Activated CD4-positive, alpha-beta T cell treated with anti-CD3 and anti-CD28 coated beads, Interleukin-2, Interleukin-4, amounts not matched to agents 100 ng/mL and 50 ng/mL, durations not matched to agents 16 hours and 8 hours (primary cell): ENCODE measurements at places on chromosomes 1 and 21.

- no peak for DNase-seq
Measured at GRCh38 chr1:87053446-87053845, 139.0 kb downstream of the HS2ST1 start.

DNA sequence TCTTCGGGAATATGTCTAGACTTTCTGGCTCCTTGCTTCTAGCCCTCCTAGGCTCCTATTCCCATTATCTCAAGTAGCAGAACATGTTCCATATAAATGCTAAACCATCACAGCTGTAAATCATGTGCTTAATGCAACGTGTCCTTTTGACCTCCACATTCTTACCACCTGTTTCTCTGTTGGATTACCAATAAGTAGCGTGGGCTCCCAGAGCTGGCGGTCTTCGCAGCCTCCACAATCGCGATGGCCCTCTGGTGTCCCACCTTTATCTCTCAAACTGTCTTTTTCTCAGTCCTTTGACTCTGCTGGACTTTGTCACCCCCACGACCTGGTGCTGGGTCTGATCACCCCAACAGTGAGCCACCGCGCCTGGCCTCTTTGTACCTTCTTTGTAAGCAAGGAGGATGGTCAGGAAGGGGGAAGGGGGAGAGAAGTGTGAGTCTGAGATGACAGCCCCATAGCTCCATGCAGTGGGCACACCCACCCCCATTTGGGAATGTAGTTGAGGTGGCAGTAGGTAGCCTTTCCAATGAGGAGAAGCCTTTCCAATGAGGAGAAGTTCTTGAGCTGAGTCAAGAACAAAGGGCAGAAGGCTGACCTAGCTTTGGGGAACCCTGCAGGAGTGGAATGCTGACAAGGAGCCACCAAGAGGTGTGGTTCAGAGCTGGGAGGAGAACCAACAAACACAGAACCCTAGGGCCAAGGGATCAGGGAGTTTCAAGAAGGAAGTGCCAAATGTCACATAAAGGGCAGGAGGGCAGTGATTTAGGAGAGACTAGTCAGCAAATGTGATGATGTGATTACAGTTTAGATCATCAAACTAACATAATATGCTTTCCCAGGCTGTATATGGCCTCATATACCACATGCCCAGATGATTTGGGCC lies 14.2 kb downstream of the TRAF5 start:
- no peak for DNase-seq

DNA sequence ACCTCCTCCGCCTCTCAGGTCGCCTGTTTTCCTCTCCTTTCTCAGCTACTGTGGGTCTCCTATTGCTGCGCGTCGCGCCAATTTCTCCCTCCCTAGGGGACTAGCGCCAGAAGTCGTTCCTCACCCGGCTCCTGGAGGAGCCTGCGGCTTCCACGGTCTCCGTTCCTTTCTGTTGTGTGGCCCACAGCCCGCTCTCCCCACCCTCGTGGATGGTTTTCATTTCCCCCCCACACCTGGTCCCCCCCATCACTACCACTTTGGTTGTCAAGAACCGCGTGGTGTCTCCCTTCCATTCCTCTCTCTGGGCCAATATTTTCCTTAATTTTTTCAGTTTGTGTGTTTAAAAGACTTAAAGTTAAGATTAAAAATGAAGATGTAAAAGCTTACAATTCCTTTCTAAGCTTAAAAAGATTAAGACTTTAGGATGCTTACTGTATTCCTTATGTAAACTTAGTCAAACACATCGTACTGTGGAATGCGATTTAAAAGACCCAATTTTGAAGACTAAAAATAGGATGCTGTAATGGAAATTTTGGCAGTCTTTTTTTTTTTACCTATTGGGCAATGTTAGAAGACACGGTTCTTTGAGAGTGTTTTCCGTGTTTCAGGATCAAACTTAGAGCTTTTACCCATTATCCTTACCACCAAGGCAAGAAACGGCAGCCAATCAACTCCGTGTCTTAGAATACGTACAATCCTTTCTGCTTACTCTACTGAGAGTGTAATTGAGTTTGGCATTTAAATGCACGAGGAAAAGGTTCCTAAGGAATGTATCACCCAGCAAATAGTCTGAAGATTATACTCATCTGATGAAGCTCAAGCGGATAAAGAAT lies 773 bp downstream of the CNST start:
- peak; percentile 35 for DNase-seq

- no peak for DNase-seq
Measured at GRCh38 chr1:28143496-28144202, 32.8 kb downstream of the PTAFR start.

- DNase-seq = peak; percentile 49
Measured at GRCh38 chr1:236416165-236416564, 22.1 kb downstream of the EDARADD start.

DNA sequence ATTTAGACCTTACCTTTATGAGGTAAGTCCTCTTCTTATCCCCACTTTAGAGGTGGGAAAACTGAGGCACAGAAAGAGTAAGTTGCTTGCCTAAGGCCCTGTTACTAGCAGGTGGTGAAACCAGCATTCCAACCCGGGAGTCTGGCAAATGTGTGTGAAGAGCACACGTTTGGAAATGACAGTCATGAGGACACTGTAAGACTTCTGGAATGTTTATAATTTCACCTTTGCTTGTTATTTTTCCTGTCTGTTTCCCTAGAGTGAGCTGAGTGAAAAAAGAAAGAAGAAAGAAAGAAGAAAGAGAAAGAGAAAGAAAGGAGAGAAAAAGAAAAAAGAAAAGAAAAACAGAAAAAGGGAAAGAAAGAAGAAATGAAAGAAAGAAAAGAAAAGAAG lies 21.2 kb upstream of the LGALS8 start:
- DNase-seq = no peak

DNA sequence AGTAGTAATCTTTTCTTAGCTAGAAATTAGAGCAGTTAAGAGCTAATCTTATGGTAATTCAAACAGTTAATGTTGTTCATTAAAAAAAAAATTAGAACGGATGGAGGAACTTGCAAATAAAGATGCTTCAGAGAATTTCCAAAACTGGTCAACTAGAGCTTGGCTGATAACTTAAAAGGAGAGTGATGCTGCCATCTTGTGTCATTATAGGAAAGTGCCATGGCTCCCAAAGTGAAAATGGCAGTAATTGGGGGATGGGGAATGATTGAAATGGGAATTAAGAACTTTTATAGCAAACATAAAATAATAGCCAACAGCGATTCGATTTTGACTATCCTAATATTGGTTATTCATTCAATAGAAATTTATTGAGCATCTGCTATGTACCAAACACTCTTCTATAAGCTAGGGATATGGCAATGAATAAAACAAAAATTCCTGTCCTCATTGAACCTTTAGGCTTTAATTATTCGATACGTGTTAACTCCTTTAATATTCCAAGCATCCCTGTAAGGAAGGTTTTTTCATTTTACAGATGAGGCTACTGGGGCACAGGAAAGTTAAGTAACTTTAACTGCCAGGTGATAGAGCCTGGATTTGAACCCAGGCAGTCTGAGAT lies 5.7 kb upstream of the PLPP3 start:
- peak; percentile 27 for DNase-seq

GRCh38 chr1:186283374-186283773 lies 91.7 kb downstream of the TPR start:
- no peak for DNase-seq

GRCh38 chr1:233097546-233097945 lies 147.1 kb downstream of the NTPCR start:
- peak; percentile 33 for DNase-seq

DNA sequence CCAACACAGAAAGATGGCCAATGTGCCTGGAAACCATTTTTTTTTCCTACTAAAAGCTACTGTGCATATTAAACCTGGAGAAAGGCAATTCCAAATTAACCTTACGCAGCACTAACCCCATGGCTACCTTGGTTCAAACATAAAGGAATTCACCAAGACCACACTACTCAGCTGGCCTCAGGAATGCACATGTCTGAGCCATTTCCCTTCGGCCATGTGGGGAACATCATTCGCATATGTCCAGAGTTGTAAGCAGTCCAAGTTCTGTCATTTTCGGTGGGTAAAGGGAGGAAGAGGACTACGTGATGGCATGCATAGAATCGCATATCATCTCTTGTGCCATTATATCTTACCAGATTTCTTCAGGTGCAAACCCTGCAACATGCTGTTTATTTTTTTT lies 175.4 kb downstream of the NTMT2 start:
- no peak for DNase-seq

DNA sequence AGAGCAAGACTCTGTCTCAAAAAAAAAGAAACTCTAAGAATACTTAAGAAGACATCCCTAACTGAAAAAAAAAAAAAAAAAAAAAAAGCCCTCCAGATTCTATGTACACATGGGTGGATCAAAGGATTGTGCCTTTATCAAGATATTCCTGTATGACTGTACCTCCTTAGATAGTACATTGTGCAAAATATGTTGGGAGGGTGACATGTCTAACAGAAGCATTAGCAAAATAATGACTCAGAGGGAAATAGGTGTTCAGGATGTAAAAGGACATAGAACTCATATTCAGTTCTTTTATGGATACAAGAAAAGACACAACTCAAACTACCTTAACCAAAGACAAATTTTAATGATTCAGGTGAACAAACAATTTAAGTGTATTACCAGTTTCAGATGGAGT lies 269.8 kb upstream of the KAZN start:
- no peak for DNase-seq

GRCh38 chr1:246295340-246295739 lies 211.7 kb downstream of the SMYD3 start:
- no peak for DNase-seq

GRCh38 chr1:9169601-9170137 lies 40.8 kb upstream of the GPR157 start:
- no peak for DNase-seq

- no peak for DNase-seq
Measured at GRCh38 chr1:46333300-46334029, 7.1 kb upstream of the NSUN4 start.

DNA sequence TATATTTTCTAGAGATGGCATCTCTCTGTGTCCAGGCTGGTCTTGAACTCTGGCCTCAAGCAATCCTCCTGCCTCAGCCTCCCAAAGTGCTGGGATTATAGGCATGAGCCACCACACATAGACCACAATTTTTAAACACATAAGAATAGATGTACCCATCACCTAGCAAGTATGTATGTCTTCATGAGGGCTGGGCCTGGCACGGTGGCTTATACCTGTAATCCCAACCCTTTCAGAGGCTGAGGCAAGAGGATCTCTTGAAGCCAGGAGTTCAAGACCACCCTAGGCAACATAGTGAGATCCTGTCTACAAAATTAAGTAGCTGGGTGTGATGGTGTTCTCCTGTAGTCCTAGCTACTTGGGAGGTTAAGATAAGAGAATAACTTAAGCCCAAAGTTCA lies 13.8 kb downstream of the UQCRH start:
- no peak for DNase-seq

DNA sequence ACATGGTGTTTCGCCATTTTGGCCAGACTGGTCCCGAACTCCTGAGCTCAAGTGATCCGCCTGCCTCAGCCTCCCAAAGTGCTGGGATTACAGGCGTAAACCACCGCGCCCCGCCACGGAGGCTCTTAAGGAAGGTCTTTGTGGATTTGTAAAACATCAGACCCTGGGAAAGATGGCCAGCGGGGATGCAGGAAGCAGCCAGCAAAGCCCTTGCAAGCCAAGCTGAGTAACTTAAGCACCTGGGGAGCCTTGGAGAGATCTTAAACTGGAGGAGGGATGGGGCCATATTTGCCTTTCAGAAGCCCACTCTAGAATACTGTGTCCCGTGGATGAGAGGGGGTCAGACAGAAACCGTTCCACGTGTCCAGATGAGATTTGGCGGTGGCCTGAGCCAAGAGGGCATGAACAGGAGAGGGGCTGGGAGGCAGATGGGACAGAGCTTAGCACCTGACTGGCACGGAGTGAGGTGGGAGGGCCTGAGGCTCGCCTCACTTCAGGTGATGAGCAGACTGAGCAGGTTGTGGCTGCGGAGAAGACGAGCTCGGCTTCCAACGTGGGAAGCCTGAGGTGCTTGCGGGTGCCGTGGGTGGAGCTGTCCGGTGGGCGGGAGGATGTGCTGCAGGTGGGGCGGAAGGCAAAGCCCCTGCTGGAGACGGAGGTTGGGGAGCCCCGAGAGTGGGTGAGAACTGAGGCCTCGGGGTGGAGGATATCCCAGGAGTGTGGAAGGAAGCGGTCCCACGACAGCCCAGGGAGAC lies 11.7 kb downstream of the C1orf216 start:
- no peak for DNase-seq
